Stimulated activated naive CD8-positive, alpha-beta T cell treated with anti-CD3 and anti-CD28 coated beads, Interleukin-15, amount 100 ng/mL, for 72 hours (primary cell): ENCODE measurements at places on chromosomes 16 and 17.
A peak's percentile ranks its signal among the peaks of the same experiment; 100 is the strongest.

DNA sequence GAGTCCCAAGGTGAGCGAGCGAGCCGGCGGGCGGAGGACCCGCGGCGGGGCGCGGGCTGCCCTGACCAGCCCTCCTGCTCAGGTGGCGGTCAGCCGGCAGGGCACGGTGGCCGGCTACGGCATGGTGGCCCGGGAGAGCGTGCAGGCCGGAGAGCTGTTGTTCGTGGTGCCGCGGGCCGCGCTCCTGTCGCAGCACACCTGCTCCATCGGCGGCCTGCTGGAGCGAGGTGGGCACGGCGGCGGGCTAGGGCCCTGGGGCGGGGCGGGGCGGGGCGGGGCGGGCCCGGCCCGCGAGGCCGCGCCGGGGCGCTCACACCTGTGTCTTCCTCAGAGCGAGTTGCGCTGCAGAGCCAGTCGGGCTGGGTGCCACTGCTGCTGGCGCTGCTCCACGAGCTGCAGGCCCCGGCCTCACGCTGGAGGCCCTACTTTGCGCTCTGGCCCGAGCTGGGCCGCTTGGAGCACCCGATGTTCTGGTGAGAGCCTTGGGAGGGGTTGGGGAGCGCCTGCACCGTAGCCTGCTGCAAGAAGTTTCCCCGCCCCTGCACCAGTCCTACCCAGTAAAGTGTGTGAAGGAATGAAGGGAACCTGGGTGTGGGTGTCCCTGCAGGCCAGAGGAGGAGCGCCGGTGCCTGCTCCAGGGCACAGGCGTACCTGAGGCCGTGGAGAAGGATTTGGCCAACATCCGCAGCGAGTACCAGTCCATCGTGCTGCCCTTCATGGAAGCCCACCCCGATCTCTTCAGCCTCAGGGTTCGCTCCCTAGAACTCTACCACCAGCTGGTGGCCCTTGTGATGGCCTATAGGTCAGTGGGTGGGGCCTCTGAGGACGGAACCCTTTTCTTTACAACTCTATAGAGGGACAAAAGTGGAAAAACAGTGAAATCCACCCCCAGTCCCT is 802 bp downstream of the SETD6 start:
- peak; percentile 60 for DNase-seq

GRCh38 chr16:17939122-17939536 is 397.4 kb downstream of the NPIPA8 start:
- DNase-seq = no peak

DNA sequence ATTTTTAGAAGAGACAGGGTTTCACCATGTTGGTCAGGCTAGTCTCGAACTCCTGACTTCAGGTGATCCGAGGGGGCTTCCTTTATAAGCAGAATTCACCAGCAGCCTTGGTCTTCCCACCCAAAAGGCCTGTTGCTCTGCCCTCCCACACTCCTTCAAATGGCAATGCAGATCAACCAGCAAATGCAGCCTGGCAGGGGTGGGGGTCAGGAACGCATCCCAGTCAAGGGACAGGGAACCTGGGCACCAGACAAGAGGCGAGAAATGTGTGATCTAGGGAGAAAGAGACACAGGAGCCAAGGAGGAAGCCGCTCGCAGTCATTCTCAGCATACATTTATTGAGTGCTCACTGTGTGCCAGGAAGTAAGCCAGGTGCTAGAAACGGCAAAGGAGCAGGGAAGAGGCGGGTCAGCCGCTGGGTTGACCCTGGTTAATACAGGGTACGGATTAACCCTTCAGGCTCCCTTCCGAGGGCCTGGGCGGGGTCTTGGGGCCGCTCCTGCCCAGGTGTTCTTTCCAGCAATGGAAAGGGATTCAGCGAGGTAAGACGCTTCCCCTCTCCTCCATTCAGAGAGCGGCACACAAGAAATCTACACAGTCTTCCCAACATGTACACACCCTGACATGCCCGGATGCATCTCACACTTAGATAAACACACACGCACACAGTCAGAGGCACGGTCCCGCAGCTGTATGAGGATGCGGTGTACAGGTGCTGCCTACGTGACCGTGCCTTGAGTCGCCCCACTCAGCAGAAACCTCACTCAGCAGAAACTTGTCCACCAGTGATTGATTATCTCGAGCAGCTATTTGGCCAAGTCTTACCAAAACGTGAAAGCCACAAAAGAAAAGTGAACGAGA is 6.6 kb upstream of the PITPNA start:
- DNase-seq = no peak

DNA sequence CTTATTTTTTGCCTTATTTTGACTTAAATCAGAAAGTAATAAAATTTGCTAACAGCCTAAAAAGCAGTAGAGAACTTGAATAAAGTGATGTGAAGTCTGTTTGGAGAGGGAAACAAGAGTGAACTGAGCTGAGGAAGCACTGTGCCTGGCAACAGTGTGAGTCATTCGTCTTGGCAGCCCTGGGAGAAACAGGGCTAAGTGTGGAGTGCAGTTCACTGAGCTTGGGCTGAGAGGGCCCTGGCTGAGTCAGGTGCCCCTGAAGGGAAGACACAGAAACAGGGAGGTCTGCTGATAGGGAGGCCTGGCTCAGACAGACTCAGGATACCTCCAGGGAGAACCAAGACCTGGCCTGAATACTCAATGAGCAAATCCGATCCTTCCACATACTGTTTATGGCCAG is 132.1 kb downstream of the HS3ST4 start:
- DNase-seq = no peak

DNA sequence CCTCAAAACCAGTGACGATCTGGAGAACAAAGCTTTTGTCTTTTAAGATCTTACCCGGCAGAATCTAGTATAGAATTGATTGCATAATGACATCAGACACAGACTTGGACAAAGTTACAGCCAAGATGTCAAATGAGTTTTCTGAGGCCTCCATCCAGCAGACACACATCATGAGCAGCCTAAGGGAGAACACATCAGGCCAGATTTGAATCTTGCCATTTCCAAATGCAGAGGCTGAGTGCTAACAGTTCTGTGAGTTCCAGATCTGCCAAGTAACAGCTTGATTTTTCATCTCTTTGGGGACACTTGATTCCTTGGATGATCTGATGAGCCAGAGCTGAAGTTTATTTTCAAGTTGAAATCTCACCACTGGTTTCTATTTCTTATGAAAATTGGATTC is 21.0 kb downstream of the NOG start:
- DNase-seq = no peak

GRCh38 chr17:17020821-17021193 is 21.4 kb upstream of the MPRIP start:
- DNase-seq = no peak

DNA sequence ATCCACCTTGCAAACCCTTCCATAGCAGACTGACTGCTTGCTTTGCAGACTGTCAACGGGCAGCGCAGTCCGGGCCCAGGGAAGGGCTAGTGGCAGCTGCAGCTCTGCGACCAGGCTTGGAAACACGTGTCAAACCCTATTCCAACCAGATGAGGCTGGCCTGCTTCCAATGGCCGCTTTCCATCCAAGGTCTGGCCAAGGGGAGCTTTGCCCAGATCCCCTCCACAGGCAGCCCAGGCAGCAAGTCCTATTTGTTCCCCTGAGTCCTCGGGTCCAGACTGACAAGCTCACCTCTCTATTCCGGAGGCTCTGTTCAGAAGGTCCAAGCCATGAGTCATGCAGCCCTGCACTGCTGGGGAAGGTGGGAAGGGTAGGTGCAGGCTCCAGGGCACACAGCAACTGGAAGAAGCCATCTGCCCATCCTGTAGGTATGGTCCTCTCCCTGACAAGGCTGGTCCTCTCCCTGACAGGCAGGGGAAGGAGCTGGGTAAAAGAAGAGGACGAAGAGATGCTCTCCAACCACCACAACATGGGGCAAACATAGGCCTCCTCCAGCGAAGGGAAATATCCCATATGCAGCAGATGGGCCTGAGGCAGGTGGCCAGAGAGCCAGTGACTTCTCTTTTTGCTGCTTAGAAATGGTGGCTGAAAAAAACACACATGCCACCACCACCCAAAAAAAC is 22.6 kb upstream of the AXIN2 start:
- DNase-seq = no peak

GRCh38 chr16:35176449-35176848 is 1717.0 kb downstream of the TP53TG3F start:
- no peak for DNase-seq

- no peak for DNase-seq
Observed at GRCh38 chr16:68376590-68376989, 65.8 kb downstream of the PRMT7 start.
